ENCODE measurements at places on chromosomes 3 and 15. TPM values are rescaled to one million over a fixed set of nuclear protein-coding genes. Genes with fewer than 3 reads are reported as not detected.

DNA sequence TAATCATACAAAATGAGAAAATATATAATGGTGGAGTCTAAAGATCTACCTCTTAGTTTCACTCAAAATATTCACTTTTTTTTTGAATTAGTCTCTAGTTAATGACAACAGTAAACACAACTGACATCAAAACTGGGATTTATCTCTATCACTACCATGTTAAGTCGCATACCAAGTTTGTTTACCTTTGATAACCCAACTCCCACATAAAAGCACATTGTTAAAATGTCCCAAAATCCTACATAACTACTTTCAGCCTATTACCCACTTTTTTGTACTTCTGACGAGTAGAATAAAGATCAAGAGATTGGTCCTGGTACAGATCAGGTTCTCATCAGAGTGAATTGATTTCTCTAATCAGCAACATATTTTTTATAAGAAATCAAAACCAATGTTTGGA, 518.5 kb downstream of the EPHA3 start:
- no peaks in the 10 kb centered on the region for H3K27me3 ChIP-seq
- no peak for DNase-seq
- no peaks in the 10 kb centered on the region for H3K36me3 ChIP-seq
- H3K4me3 ChIP-seq, result no peak overlapping the region

DNA sequence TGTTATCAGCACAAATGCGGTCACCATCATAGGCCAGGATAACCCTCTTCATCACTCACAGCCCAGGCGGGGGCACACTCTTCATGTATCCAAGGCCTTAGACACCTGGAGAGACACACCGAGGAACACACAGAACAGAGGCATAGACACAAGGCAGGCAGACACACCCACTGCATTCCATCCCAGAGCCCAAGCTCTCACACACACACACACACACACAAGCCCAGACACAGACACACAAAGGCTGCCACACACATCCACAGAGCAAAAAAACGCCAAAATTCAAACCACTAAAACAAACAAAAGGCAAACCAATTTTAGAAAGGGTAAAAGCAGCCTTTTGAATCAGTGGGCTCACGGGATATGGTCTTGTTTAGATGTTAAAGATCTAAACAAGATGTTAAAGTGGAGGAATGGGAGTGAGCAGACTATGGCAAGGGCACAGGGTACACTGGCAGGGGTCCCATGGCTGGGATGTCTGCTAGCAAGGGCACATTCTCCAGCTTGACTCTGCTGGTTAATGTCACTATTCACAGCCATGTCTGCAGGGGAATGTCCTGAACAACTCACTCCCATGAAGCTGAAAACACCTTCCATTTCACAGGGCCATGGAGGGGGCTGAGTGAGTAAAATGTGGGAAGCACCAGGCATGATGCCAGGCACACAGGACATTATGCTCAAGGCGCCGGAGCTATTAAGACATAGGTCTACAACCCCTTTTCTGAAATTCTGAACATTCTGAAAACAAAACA, 14.9 kb upstream of the CRABP1 start:
- DNase-seq, result no peak
- no peak overlapping the region for H3K27ac ChIP-seq
- no peaks in the 10 kb centered on the region for H3K27me3 ChIP-seq
- H3K4me1 ChIP-seq, result no peaks in the 10 kb centered on the region
- H3K4me3 ChIP-seq, result no peak overlapping the region
- H3K36me3 ChIP-seq, result no peaks in the 10 kb centered on the region

The CTXN2 gene
- not detected for total RNA-seq

The TAMM41 gene
- total RNA-seq, result 26.3 TPM
